ENCODE measurements at places on chromosomes 2 and 18.

DNA sequence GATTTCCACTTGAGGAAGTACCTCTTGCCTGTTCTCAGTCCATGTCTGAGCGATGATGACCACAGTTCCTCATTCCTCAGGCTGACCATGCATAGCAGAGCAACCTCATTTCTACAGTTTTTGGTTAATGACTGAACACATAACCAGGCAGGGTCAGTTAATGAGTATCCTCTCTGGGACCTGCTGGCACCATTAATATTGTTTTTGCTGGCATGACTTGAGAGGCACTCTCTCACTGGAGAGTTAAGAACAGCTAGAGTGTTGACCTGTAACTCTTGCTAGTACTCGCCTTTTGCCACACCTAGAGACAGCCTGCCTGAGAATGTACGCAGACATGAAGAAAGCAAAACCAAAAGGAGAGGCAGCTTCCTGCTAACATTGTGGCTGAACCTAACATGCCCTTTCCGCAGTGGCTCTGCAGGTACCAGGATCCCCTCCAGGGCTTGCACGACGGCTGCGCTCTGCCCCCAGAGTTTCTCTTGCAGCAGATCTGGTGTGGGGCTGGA, 23.9 kb downstream of the PECR start:
- no peak for DNase-seq

- no peak for DNase-seq
These were observed 46.3 kb downstream of the LTBP1 start for GRCh38 chr2:32993005-32993539.

- DNase-seq: no peak
These were observed 97.5 kb upstream of the ZFP36L2 start for GRCh38 chr2:43323857-43324256.

DNA sequence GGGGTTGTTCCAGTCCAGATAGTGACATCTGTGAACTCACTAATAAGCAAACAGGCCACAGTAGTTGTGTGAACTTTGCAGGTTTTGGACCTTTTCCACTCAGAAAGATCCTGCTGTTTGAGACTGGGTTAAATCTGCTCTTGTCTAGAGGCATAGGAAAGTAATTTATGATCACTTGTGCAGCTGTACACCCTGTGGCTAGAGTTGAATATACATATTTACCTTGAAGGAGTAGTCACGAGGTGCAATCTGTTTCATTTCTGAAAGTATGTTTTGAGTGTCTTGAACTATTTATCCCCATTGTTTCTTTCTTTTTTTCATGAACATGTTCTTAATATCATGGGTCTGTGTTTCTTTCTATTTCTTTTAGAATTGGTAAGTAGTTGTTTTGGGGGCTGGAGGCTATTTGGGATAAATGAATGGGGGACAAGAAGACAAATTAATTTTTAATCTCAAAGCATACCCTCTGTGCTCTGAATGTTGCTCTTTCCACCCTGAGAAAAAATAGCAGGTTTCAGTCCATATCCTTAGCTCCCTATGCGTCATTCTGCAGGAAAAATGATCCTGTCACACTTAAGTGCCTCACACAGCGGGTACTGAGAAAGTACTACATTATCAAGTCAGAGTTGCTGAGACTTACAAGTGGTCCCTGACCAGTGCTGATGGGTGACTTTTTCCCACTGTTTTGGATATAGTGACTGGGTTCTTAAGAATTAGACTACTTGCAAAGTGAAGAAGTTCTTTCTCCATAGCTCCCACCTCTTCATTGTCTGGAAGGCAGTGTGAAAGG, 28.2 kb downstream of the DCC start:
- peak; percentile 37 for DNase-seq

DNA sequence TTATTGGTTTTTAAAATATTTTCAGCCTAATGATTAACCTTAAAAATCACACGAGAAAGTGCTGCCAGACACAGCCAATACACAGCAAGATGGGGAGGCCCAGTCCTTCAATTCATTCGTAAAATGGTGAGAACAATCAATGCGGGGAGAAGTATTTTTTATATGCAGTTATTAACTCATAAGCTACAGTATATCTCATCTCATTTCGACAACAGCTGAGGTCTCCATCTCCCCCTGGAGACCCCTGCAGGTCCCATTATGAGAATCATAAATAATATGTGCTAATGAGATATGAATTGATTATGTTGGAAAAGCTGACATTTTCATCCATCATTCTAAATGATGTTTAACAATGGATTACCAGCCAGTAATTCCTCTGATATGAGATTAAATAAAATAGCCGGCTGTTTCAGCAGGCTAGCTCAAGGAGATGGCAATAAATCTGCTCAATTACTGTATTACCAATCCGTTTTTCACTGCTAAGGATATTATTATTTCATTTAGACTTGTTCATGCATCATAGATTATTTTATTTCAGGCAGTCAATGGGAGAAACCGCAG, 535.8 kb downstream of the GALR1 start:
- DNase-seq: no peak

DNA sequence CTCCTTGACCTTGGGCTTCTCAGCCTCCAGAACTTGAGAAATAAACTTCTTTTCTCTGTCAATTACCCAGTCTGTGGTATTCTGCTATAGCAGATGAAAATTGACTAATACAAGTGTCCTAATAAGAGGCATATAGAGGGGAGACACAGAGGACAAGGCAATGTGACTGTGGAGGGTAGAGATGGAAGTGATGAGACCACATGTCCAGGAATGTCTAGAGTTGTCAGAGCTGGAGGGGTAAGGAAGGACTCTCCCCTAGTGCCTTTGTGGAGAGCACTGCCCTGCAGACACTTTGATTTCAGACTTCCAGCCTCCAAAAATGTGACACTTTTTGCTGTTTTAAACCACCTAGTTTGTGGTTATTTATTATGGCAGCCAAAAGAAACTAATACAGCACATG, 74.4 kb downstream of the ACKR3 start:
- DNase-seq: no peak

DNA sequence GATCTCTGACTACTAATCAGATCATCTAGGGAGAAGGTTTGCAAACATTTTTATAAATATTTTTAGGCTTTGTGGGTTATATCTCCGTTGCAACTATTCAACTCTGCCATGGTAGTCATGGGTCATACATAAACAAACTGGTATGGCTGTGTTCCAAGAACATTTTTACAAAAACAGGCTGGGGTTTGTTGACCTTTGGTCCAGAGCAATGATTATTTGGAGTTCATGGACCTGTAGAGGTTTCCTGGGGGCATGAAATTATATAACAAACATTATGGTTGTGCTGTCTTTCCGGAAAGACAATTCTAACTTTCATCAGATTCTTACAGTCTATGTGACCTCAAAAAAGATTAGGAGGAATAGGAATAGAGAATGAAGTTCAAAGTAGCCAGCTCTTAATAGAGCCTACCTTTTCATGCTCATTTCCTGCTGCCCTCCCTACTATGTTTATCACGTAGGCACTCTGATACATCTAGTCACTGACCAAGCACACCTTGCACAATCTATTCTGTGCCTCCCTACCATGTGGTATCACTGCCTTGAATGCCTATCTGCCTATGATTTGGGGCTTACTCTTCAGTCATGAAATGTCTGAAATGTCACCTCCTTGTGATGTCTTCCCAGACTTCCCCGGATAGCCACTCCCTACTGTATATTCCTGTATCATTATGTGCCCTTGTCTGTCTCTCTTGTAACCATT, 102.4 kb upstream of the SCN1A start:
- DNase-seq: no peak

DNA sequence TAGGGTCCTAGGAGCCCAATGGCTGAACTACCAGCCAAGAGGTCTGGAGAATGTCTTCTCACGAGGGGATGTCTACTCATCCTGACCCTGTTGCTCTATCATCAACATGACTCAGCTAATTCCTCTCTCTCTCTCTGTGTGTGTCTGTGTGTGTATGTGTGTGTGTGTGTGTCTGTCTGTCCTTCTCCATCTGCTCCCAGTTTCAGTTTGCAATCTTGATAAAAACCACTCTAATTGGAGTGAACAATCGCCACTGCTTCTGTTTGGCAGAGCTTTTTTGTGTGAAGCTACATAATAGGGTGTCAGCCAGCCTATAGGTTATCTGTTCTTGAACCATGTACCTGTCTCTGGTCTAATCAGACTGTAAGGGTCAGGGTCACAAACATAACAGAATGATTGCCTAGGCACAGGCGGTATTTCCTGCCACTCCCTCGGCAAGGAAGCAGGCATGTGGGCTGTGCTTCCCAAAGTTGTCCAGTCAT, 219.8 kb downstream of the SH3BP4 start:
- peak; percentile 48 for DNase-seq

- DNase-seq: no peak
These were observed 208.7 kb downstream of the CLIP4 start for GRCh38 chr2:29323961-29324360.

DNA sequence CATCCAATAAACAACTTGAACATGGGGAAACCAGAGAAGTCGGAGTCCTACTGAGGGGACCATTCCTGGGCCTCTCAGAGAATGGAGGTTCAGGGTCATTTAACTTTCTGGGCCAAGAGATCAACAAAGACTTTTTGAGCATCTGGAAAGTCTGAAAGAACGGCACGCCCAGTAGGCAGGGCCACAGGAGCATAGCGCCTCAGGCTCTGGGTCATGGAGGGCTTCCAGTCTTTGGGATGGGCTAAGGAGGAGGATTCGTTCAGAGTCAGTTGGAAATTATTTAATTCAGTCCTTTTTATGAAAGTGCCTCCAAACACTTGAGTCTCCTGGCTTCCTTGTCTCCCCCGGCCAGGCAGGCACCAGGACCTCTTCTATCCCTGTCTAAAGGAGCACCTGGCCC, 101.1 kb upstream of the GLI2 start:
- no peak for DNase-seq

GRCh38 chr18:47577520-47577919, 326.1 kb upstream of the SKOR2 start:
- DNase-seq: no peak

GRCh38 chr18:51211552-51211951, 14.1 kb upstream of the MEX3C start:
- no peak for DNase-seq

GRCh38 chr2:23483791-23484190, 98.8 kb downstream of the KLHL29 start:
- DNase-seq: no peak

GRCh38 chr2:26568076-26568890, 72.9 kb downstream of the CIB4 start:
- DNase-seq: no peak

GRCh38 chr2:46518861-46519260, 39.5 kb downstream of the TMEM247 start:
- DNase-seq: no peak

All from A673 (cell line).